Astrocyte of the hippocampus (primary cell): ENCODE measurements at places on chromosomes 3 and 15.

DNA sequence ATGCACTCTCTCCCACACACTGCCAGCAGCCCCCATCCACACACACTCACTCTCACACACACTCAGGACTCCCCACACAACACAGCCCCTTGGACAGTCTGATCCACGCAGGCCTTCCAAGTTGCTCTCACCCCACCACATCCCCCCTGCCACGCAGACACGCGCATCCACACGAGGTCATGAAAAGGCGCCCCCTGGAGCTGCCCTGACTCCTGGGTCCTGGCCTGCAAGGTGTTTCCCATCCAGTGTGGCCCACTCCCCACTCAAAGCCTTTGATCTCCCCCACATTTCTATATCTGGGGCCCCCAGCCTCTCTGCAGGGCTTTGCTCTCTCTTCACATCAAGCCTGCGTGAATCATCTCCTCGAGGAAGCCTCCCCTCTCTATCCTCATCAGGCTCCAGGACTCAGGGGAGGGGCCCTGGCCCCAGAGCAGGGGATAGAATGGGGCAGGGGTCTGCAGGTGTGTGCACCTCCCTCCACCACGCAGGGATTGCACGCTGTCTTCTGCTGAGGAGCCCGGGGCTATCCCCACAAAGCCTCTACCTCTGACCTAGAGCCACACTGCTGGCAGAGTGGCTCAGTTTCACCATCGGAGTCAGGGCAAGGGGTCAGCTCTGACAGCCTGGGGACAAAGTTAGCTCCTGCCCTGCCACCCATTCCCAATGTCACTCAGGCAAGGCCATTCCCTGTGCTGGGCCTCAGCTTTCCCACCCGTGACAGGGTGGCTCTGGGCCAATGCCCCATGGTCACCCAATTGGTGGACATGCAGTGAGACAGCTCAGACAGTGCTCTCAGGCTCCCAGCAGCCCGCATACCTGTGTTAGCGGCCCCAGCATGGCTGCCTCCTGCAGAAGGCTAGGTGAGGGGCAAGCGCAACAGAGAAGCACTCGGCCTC lies 6.4 kb downstream of the MYL3 start:
- DNase-seq: no peak

DNA sequence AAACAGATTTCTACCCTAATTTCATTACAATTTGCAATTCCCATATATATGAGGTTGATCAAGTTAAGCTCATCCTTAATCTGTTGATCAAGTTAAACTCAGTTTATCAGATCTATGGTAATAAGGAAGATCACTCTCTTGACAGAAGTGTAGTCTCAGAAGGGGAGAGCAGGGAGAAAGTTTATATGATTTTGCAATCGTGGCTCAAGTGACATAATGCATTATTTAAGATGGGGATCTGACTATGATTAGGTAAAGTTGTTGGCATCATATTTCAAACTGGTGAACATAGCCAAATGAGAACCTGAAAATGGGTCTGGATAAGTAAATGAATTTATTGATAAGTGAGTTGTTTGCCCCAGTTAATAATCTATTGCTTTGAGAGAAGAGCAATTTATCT lies 995.3 kb downstream of the OTOL1 start:
- no peak for DNase-seq

DNA sequence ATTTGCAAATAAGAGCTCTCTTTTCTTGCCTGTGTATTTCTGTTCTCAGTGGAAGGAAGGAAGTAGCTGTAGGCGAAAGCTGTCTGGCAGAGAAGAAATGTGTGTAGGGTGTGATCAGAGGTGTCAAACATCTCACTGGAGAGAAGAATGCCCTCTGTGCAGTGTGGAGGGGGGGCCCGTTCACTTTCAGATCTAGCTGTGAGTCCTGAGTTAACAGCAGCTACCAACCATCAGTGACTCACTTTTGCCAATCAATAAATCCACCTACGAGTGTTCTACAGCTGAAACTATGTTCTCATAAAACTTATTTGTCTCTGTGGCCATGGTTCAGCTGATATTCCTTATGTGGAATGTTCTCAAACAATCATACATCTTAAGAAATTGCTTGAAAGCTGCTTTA lies 103.7 kb downstream of the FRMD4B start:
- DNase-seq: no peak

DNA sequence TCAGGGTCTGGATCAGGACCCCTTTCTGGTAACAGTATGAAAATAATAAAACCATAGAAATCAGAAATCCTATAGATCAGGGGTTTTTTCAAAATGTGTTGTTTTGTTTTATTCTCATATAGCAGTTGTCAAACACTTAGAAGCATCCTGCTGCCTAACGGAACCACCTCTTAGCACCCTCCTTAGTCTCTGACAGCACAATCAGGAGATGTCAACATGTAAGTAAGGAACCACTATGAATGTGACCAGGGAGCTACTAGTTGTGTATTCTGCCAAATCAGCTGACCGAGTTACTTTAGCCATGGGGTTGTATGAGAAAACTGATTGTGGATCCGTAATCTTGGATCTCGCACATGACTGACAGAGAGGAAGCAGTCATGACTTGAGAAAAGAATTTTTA lies 22.2 kb downstream of the CCDC39 start:
- no peak for DNase-seq

GRCh38 chr15:100932676-100933348 lies 13.7 kb downstream of the LRRK1 start:
- DNase-seq: no peak

DNA sequence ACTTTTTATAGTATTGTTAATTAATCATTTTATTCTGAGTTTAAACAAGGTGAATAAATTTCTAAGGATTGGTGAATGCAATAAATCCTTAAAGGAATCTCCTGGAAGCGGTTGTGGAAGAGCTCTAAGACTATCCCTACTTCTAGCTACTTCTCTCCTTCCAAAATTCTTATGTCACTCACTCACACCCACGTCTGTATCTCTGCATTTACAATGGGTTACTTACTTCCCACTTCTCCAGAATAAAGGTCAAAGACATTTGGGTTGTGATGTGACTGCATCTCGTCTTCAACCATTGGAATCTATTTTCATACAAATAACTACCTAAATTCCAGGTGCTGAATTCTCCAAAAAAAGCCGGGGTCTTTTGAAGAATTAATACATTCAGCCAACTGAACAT lies 234.2 kb upstream of the MDFIC2 start:
- no peak for DNase-seq

DNA sequence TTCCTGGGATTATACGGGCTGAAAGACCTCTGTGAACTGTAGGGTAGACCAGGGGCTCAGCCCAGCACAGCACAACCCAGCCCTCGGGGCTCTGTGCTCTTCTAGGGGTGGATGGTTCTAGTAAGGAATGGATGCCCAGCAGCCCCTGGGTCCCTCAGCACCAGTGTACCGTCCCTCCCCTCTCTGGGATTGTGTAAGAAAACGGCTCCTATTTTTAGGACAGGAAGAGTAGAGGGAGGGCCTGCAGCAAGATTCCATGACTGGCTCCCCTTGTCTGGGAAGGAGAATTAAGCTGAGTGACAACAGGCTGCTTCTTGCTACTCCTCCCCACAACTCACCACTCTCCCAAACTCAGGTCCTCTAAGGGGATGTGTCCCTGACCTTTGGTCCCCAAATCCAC lies 270.8 kb upstream of the TOPAZ1 start:
- DNase-seq: no peak

GRCh38 chr3:193783166-193783896 lies 190.3 kb downstream of the OPA1 start:
- peak; percentile 57 for DNase-seq

DNA sequence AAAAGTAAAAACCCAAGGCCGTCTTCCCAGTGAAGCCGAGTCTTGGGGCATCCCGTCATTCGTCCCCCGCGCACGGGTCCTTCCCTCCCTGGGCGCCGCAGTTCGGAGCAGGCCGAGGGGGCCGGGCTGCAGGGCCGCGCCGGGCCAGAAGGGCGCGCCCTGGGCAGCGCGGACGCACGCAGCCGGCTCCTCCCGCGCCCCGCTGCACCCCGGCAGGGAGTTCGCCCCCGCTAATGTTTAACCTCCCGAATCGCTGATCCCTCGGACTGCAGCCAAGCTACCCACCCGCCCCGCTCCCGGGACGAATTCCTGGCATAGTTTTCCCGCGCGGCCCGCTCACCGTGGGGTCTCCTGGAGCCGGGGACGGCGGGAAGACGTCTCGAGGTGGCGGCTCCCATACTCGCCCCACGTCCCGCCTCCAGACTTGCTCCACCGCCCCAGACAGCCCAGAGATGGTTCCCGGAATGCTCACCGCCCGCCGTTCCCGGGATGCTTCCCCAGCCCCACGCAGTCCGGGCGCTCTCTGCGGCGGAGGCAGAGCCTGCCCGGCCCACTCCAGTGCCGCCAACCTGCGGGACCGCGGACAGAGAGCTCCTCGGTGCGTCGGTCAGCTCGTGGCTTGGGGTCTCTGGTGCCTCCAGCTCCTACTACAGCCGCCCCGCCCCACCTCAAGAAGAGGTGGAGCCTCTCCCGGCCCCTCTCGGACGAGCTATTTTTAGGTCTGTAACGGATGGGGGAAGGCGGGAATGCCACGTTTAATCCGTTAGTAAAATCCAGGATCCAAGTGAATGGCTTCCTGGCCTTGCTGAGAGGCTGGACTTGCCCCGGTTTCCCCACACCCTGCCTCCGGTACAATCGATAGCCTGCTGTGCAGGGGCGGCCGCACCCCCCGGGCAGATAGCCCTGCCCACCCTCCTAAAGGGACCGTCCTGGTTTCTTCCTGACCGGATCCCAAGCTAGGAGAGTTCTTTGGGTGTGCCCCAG lies at the start of gene DZIP1L:
TSS of gene DZIP1L (minus strand) at position 621 of the 984 bp plus-strand sequence. CDS start 11,637 bp downstream, outside the sequence.
- peak; percentile 87 for DNase-seq
